ENCODE measurements at places on chromosomes 12 and 14.

- no peak for DNase-seq
These were observed 963 bp downstream of the TCTN2 start for GRCh38 chr12:123671876-123672275.

- DNase-seq, result no peak
These were observed 117.0 kb downstream of the SMOC1 start for GRCh38 chr14:69996216-69996615.

GRCh38 chr14:95533822-95534221, 1.0 kb upstream of the GLRX5 start:
- no peak for DNase-seq

- no peak for DNase-seq
These were observed 78.8 kb downstream of the CRACR2A start for GRCh38 chr12:3673981-3674708.

GRCh38 chr12:75747572-75748021, 236.2 kb upstream of the KRR1 start:
- no peak for DNase-seq

DNA sequence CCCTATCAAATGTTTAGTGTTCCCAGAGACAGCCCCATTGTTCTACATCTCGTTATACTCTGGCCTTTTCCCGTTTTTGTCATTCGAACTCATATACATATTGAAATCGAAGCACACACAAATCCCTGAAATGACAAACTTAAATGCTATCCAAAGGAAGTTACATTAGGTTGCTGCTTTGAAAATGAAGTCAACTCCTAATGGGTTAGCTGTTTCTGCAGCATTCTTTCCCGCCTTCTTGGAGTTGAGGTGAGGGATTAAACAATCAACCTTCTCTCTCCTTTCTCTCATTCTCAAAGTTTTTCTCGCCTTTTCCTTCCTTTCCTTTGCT, 642 bp upstream of the PHC1 start:
- no peak for DNase-seq

- DNase-seq, result no peak
These were observed 2.3 kb downstream of the LHX5 start for GRCh38 chr12:113469224-113469948.

DNA sequence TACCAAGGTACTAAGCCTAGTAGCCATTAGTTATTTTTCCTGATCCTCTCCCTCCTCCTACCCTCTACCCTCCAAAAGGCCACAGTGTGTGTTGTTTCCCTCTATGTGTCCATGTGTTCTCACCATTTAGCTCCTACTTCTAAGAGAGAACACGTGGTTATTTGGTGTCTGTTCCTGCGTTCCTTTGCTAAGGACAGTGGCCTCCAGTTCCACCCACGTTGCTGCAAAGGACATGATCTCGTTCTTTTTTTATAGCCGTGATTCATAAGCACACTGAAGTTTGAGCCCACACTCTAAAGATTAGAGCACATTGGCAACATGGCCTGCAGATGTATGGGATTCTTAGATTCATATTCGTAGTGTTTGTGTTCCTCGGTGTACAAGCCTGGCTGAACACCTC, 8.1 kb upstream of the STX2 start:
- DNase-seq, result no peak

DNA sequence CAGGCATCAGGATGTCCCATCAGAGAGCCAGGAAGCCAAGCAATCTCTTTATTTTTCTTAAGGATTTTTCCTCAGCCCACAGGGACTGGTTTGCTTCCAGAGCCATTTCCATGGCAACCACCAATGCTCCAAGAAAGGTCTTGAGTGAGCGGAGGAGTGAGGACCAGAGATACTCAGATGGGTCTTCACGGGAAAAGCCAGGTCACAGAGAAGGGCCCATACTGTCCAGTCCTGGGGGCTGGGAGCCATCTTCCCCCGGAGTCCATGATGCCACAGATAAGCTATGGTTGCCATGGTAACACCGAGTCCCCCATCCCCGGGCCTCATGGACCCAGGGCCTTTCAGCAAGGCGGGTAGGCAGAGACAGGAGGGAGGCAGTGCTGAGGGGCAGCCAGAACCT, 28.6 kb downstream of the CMKLR1 start:
- no peak for DNase-seq

- no peak for DNase-seq
These were observed 180.2 kb upstream of the PZP start for GRCh38 chr12:9388379-9388778.

- no peak for DNase-seq
These were observed 39.7 kb upstream of the FOS start for GRCh38 chr14:75238756-75239455.

- DNase-seq, result no peak
These were observed 15.2 kb downstream of the LRCOL1 start for GRCh38 chr12:132595183-132595582.

GRCh38 chr12:41932470-41932991, 212.1 kb downstream of the GXYLT1 start:
- peak; percentile 1 for DNase-seq

GRCh38 chr12:38954238-38954873, 49.0 kb upstream of the CPNE8 start:
- DNase-seq, result no peak

GRCh38 chr12:45543887-45544286, 185.6 kb upstream of the ARID2 start:
- DNase-seq, result peak; percentile 78

GRCh38 chr14:106268013-106268727, 741.8 kb downstream of the TMEM121 start:
- peak; percentile 80 for DNase-seq

DNA sequence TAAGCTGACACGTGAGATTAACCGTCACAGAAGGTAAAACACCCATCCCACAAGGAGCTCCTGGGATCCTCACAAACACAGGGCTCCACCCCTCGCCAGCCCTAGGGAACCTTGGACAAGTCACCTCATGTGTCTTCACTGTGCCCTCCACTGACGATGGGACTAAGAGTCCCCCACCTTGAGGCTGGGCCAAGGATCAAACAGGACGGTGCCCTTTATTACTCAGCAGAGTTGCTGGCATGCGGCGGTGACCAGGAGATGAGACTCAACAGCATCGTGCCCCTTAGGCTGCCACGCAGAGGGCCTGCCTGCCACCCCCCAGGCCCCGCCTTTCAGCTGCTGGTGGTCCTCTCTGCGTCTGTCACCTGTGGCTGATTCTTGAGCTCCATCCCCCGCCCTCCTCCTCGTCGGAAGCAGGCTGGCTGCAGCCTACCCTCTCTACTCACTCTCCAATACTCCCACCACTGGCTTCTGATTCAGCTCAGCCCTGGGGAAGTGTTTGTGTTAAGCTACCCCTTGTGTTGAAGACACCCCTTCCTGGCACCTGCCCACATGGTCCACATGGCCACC, 105.2 kb downstream of the DICER1 start:
- no peak for DNase-seq

DNA sequence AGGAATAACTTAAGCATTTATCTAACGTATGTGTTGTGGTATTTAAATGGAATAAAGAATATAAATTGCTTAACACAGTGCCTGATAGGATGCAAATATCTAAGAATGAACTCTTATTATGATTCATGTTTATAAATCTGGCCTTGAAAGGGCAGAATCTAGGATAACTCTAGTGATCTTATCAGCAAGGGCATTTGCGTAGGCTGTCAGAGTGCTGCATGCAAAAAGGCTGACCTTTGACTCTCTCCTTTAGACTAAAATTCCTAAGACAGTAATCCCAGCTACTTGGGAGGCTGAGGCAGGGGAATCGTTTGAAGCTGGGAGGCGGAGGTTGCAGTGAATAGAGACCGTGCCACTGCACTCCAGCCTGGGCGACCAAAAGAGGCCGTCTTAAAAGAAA, 31.3 kb upstream of the ANP32D start:
- no peak for DNase-seq

- DNase-seq, result no peak
These were observed 68.0 kb downstream of the SERPINA3 start for GRCh38 chr14:94679937-94680861.

GRCh38 chr12:122003651-122004611, 17.8 kb upstream of the BCL7A start:
- no peak for DNase-seq

GRCh38 chr14:52352061-52352491, 38.0 kb downstream of the PTGER2 start:
- peak; percentile 81 for DNase-seq

- no peak for DNase-seq
These were observed 1.0 kb downstream of the IGFBP6 start for GRCh38 chr12:53098354-53098981.

DNA sequence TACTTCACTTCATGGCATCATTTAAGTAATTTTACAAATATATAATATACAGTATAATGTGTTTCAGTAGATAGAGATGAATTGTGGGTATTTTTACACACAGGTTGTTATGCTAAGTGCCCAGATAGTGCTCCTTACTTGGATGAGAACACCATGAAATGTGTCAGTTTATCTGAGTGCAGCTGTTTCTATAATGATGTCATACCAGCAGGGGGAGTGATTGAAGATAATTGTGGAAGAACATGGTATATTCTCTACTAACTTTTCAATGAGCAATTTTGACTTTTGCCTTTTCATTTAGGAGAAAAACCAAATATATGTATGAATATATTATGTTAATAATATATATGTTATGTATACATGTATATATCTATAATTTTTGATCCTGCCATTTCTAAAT, 221.6 kb downstream of the LRRK2 start:
- no peak for DNase-seq

- DNase-seq, result peak; percentile 58
These were observed 28.9 kb downstream of the SLC15A4 start for GRCh38 chr12:128794661-128795529.

- DNase-seq, result no peak
These were observed 37.3 kb downstream of the PTGER2 start for GRCh38 chr14:52351233-52352060.

GRCh38 chr12:41189395-41190251, 1.5 kb downstream of the PDZRN4 start:
- no peak for DNase-seq

GRCh38 chr12:32302218-32303173, 96.9 kb upstream of the FGD4 start:
- peak; percentile 25 for DNase-seq

DNA sequence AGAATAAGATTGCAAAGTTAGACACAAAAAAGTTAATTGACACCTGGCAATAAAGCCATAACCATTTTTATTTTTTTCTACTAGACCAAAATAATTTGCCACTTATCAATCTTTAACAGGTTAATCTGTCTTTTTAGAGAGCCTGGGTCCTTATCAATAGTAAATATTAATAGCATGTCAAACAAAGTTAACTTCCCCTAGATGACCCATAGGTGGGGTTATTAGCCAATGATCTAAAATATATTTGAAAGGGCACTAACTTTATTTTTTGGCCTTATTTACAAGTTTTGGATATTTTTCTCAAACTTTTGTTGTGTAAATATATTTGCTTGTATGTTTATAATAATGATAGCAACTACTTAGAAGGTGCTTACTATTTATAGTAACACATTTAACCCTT, 3.9 kb downstream of the ANKRD33 start:
- DNase-seq, result no peak

- no peak for DNase-seq
These were observed 227.2 kb downstream of the MED13L start for GRCh38 chr12:116050275-116050674.

DNA sequence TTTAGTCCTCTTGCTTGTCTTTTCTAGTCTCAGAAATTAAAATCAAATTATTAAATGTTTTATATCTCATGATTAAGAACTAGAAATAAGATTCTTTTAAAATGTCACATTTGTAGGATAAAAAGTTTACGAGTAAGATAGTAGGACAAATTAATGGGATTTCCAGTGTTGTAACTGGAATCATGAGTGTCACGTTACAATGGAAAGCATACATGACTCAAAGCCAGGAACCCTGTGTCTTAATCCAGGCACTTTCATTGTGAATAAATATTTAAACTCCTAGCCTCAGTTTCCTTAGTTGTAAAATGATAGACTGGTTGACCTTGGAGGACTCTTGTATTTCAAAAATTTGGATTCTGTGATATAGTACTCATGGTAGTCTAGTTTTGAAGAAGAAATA, 84.9 kb downstream of the MIA2 start:
- DNase-seq, result no peak

DNA sequence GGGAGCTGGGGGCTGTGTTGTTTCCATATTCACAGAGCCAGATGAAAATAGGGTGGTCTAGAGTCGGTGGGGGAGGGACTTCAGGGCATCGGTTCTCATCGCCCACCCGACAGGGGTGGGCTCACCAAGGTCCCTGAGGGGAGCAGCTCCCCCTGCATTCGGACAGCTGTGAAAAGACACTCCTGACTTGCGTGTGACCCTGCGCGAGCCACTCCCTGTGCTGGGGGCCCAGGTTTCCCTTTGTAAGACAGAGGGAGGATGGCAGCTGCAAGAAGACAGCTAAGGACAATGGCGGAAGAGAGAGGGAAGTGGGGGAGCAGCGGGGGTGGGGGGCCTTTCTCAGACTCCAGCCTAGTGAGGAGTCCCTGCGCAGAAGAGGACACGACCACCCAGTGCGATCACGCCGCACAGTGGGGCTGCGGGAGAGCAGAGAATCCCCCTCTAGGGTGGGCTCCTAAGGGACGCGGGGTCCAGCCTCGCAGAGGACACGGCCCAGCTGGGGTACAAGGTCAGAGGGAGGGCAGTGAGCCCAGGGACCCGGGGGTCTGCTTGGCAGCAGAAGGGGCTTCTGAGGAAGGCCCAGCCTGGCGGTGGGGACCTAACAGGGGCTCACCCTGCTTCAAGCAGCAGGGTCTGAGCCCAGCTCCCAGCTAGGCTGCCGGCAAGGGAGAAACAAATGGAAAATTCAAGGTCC, 326.9 kb upstream of the DIO3 start:
- no peak for DNase-seq

DNA sequence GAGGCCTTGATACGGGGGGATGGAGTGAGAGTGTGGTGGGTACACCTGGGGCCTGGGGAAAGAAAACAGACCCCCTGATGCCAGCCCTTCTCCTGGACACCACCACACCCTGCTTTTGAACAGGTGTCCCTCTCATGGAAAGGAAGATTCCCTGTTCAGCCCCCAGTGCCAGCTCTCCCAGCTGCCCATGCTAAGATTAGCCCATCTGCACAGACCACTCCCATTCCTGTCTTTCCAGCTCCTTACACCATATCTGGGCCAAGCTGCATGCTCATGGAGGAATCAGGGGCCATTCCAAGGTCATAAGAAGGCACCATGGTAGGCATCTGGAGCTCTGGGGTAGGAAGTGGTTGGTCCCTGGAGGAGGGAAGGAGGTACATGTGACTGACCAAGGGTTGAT, 9.6 kb downstream of the NAB2 start:
- no peak for DNase-seq
